ENCODE measurements at places on chromosomes 12 and 14.

GRCh38 chr12:95102916-95103671 is 29.7 kb upstream of the NR2C1 start:
- DNase-seq = peak; percentile 3

GRCh38 chr12:125140279-125141209 is 75.3 kb downstream of the AACS start:
- no peak for DNase-seq

DNA sequence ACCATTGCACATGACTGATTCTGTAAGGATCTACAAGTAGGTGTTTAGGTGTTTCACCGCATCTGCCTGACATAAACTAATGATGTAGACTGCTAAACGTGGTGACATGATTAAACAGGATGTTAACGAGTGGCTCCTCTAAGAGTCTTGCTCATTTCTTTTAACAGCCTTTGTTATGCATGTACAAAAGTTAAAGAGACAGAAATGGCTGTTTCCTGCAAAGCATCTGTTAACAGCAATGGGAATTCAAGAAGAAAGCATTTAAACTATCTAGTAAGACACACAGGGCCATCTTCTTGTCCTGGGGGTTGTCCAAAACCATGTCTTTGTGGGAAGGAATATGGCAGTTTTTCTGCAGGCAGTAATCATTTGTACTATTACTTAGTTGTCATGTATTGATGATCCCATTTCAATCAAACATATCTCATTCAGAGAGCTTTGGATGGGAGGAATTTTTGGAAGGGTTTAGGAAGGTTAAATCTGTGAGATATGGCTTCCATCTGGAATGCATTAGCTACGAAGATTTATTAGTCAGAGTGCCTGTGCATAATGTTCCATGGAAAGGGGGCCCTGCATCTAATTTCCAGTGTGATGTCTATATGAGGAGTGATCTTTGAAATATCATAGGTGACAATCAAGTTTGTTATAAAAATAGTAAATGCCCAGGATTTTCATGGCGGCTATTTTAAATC is 495.1 kb downstream of the EGLN3 start:
- no peak for DNase-seq

GRCh38 chr12:115235880-115236279 is 551.9 kb upstream of the TBX3 start:
- DNase-seq = no peak

- DNase-seq = no peak
These were observed 23.8 kb downstream of the CFAP251 start for GRCh38 chr12:121942145-121942718.

DNA sequence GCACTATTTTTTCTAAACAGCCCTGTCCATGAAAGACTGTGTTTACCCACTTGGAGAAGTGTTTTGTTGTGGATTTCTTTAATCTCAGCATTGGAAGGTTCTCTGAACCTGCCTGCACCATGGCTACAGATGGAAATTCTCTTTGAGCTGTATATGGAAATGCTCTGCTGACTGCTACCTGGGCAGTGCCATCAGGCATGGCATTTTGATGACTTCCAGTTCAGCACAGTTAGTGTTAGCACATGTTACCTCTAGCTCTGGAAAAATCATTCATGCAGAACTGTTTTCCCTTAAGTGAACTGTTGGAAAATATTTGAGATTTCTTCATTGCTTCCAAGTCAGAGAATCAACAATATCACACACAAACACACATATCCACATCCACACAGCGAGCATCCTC is 52.6 kb upstream of the RIC8B start:
- DNase-seq = no peak

GRCh38 chr14:34665785-34666435 is 36.0 kb upstream of the SNX6 start:
- no peak for DNase-seq

DNA sequence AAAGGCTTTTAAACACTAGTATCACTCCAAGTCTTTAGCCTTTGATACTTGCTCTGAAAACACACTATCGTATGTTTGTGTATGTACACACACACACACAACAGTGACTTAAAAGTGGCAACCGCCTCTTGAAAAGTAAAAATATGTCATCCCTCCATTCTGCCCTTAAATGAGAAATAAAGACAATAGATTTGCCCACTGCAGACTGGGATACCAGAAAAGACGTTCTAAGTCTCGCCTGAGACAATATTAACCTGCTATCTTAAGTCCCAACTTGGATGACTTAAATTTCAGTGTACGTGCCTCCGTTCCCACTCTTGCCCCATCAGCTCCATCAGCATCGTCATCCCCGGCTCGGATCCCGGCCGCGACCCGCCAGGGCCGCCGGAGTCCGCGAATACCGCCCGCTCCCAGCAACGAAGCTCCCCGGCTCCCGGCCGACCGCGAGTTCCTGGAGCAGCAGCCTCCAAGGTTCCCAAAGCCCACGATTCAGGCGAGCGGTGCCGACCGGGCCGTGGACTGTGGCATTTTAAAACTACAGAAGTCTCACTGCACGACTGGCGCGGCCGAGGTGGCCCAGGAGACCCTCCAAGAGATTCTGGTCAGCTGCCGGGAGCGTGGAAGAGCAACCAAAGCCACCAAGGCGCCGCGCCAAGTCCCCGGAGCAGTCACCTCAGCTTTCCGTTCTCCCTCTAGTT is 2.8 kb upstream of the ARID2 start:
- peak; percentile 23 for DNase-seq

DNA sequence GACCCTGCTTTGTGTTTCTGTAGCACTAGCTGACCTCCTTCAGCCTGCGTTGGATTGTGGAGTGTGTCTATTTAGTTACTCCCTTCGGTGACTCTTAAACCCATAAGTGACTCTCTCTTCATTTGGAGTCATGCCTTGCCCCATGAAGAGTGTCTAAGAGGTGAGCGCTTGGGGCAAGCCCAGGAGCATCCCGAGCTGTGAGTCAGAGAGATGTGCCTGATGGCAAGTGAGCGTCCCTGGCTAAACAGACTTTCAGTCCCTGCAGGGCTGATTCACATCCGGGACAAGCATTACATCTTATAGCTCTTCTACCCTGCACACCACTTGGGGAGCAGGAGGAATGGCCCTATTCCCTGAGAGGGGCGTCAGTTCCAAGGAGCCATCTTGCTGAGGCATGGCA is 24.3 kb upstream of the ATF1 start:
- DNase-seq = no peak

DNA sequence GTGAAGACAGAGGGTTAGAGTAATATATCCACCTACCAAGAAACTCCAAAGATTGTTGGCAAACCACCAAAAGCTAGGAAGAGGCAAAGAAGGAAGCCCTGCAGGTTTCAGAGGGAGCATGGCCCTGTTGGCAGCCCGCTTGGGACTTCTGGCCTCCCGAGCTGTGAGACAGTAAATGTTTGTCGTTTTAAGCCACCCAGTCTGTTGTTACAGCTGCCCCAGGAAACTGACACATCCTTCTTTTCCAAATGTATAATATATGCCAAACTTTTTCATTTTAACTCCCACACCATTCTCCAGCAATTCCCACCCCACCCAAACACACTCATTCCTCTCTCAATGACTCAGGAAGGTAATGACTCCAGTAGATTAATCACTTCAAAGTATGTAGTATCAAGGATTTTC is 74.0 kb downstream of the RPS29 start:
- no peak for DNase-seq

GRCh38 chr12:8697120-8697475 is 693 bp upstream of the RIMKLB start:
- no peak for DNase-seq

DNA sequence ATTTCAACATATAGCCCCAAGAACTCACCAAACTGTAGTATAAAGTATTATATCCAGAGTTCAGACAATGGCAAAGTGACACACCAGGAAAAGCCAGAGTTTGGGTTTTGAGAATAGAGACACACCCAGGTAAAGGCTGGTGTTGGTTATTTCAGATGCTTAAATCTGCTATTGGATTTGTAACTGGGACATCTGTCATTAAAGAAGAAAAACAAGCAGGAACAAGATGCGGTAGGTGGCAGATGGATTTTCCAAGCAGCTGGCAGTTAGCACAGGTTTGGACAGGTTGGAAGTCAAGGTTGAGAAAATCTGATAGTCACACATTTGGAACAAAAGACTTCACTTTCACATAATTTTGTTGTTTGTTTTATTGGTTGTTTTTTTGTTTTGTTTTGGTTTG is 14.4 kb upstream of the CDK17 start:
- no peak for DNase-seq

- DNase-seq = no peak
These were observed 13.0 kb downstream of the FGD6 start for GRCh38 chr12:95204141-95204866.

DNA sequence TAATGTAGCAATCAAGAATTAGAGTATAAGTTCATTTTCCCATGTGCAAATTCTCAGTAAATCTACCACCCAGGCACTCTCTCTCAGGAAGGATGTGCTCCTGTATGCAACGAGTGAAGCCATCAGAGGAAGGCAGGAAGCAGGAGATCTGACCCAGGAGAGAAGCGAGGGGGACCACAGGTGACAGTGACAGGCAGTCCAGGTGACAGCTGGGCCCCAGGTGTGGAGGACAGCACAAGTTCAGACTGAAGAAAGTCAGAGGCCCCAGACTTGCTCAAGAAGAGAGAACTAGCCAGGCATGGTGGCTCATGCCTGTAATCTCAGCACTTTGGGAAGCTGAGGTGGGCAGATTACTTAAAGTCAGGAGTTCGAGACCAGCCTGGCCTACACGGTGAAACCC is 13.8 kb downstream of the CLMN start:
- no peak for DNase-seq

GRCh38 chr12:108320507-108321293 is 18.4 kb downstream of the CMKLR1 start:
- no peak for DNase-seq

GRCh38 chr14:106347291-106347778 is 821.0 kb downstream of the TMEM121 start:
- DNase-seq = no peak

DNA sequence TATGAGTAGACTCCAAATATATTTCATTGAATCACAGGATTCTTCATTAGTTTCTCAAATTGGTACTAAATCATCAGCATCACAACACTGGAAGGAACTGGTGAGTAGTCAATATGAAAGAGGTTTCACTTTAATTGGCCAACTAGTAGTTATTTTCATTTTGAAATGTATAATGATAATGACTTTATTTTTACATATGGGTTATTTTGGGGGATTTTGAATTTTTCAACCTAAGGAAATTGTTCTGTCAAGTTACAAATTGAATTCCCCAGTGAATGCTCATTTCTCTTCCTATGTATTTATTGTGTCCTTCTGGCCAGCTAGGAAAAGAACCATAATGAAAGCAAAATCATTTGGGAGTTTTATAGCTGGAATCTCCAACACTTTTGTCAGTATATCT is 174.2 kb upstream of the ATP2B1 start:
- no peak for DNase-seq

- no peak for DNase-seq
These were observed 19.9 kb downstream of the SH2B3 start for GRCh38 chr12:111425655-111426054.

- no peak for DNase-seq
These were observed 13.5 kb upstream of the NRDE2 start for GRCh38 chr14:90345239-90345557.

- no peak for DNase-seq
These were observed 171.7 kb downstream of the MIPOL1 start for GRCh38 chr14:37369425-37369824.

DNA sequence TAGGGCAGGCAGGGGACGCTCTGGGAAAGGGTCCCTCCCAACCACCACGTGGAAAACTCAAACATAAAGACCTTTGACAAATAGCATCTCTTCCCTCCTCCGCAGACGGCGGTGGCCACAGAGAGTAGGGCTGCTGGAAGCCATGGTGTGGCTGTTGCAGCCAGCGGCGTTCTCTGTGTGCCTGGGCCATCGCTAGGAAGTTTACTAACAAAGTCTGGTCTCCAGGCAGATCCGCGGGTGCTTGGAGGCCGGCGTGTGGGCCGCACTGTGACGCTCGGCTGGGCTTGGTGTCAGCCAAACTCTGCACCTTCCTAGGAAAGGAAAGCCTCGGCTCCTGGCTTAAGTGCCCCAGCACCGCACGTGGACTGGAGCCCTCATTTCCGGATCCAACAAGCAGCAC is 65.6 kb downstream of the CCDC88C start:
- DNase-seq = no peak

DNA sequence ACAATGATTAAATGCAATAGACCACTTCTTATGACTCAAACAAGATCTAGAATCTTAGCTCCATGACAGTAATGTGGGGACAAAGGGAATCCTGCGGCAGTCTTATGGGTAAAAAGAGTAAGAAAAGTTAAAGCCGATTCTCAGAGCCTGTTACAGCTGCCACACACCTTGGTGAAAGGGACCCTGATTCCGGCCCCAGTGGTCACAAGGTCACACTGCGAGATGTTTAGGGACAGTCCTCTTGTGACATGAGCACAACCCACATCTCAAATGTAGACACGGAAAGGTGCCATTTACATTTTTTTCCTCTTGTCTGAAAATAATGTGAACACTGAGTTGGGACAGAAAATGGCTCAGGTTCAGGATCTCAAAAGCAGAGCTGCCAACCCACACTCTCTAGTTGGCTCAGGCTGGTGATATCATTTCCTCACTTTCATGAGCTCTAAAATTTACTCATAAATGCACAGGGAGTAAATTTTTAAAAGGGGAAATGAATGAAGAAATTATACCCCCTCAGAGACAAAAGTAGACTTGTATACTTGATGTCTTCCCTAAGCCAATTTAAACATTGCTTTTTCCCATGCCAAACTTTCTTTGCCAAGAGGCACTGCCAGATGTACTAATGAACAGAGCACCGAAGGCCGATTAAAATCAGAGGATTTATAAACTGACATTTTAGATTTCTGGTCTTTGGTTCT is 113.1 kb upstream of the OVCH1 start:
- DNase-seq = no peak

- DNase-seq = no peak
These were observed 32.6 kb downstream of the SLC41A2 start for GRCh38 chr12:104925501-104925900.

GRCh38 chr14:100155049-100155621 is 4.3 kb downstream of the DEGS2 start:
- no peak for DNase-seq

DNA sequence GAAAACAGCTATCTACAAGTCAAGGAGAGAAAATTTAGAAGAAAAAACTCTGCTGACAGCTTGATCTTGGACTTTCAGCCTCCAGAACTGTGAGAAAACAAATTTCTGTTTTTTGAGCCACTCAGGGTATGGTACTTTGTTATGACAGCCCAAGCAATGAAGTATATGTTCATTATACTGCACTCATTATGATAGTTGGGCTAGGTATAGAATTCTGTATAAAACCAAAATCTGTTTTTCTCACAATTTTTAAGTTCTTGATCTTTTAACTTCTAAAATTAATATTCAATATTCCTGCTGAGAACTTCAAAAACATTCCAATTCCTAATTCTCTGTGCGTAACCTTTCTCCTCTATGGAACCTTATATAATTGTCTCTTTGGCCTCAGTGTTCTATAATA is 200.8 kb downstream of the SLC5A8 start:
- DNase-seq = no peak

- DNase-seq = no peak
These were observed 4.4 kb downstream of the MMP17 start for GRCh38 chr12:131832321-131833231.

DNA sequence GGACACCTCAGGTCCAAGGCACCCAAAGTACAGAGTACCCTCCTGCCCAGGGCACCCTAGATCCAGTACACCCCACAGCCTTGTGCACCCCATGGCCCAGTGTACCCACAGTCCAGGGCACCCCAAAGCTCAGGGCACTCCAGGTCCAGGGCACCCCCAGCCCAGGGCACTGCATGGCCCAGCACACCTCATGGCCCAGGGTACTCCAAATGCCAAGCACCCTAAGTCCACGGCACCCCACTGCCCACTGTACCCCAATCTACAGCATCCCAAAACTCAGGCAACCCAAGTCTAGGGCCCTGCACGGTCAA is 6.0 kb downstream of the JAG2 start:
- DNase-seq = no peak

- DNase-seq = no peak
These were observed 52.8 kb downstream of the PPFIBP1 start for GRCh38 chr12:27576667-27577347.

Data from stimulated activated CD4-positive, alpha-beta T cell treated with anti-CD3 and anti-CD28 coated beads, TNF-alpha, amount 100 ng/mL, for 4 hours (primary cell).